ENCODE measurements at places on chromosomes 11 and 22. TPM values are rescaled to one million over a fixed set of nuclear protein-coding genes. Genes with fewer than 3 reads are reported as not detected.

- DNase-seq: no peak
Measured at GRCh38 chr11:69262918-69263735, 30.8 kb upstream of the MYEOV start.

Gene IGF2
- total RNA-seq: 25.6 TPM

Gene NDUFS8
- total RNA-seq: 42.3 TPM

Gene ISX
- not detected for total RNA-seq
